ENCODE measurements at places on chromosomes 11 and 22. TPM values are rescaled to one million over a fixed set of nuclear protein-coding genes. Genes with fewer than 3 reads are reported as not detected.

DNA sequence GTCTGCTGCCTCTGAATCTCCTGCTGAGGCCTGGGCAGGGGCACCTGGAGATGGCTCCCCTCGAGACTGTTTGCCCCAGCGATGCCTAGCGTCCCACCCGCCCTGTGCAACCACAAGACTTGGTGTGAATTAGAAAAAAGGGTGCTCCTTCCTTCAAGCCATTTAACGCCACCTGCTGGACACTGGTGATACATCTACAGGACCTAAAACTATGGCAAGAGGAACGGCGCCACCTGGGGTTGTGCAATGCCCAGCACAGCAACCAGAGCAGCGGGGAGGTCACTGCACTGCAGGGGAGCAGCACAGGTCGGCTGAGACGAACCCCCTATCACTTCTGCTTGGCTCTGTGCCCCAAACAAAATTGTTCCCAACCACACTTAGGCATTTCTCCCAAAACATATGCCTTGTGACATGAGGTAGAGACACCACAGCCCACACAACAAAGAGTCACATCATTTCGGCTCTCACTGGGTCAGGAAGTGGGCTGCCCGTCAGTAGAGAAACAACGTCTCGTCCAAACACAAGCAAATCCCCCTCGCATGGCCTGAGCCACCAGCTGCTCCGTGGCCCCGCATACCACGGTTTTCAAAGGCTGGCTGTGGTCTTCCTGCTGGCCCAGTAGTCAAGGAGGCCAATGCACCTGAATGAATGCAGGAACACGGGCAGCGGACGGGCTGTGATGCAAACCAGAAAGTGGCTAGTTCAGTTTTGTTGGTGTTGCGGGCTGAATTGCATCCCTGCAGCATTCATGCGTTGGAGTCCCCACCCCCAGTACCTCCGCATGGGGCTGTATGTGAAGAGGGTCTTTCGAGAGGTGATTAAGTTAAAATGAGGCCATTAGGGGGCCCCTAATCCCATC is 171.9 kb downstream of the SHANK2 start:
- DNase-seq: no peak

DNA sequence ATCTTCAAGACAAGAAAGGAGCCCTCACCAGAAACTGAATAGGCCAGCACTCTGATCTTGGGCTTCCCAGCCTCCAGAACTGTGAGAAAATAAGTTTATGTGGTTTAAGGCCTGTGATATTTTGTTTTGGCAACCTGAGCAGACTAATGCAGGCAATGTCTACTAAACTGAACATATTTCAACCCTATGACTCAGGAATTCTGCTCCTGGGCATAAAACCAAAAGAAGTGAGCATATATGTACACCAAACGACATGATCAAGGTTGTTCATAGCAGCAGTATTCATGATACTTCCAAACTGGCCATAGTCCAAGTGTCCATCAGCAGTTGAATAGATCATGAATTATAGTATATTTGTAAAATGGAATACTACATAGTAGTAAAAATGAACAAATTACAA is 29.0 kb downstream of the CSNK2A3 start:
- DNase-seq: no peak

- DNase-seq: no peak
Observed at GRCh38 chr22:45585946-45586540, 83.4 kb downstream of the FBLN1 start.

GRCh38 chr22:20573833-20574615 is 66.6 kb downstream of the MED15 start:
- DNase-seq: no peak

Gene SLC22A25
- not detected for total RNA-seq

Gene ARFGAP2
- total RNA-seq: 77.4 TPM

- no peak for DNase-seq
Observed at GRCh38 chr22:20464096-20464614, 26.5 kb upstream of the SCARF2 start.

- no peak for DNase-seq
Observed at GRCh38 chr11:28518825-28519224, 410.6 kb downstream of the METTL15 start.
